ENCODE measurements at places on chromosomes 7 and 10.

DNA sequence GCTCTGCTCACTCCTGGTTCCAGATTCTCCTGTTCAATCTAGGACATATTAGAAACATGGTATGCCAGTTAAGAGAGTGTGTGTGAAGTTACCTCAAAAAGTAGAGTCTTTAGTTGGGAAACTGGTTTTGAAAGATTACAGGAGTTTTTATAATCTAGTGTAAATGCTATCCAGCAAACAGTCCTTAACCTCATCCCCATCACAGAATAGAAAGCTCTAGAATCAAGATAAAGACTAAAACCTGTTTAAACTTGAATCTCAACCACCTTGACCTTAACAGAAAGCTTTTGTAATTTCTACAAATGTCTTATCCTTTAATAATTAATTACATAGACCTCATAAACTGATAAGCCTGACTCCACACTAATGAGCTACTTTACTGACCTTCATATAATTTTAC lies 1288.7 kb upstream of the SORCS1 start:
- no peak for DNase-seq
- no peaks in the 10 kb centered on the region for H3K27me3 ChIP-seq
- H3K4me1 ChIP-seq: no peaks in the 10 kb centered on the region
- no peak overlapping the region for H3K4me3 ChIP-seq
- H3K36me3 ChIP-seq: no peaks in the 10 kb centered on the region

DNA sequence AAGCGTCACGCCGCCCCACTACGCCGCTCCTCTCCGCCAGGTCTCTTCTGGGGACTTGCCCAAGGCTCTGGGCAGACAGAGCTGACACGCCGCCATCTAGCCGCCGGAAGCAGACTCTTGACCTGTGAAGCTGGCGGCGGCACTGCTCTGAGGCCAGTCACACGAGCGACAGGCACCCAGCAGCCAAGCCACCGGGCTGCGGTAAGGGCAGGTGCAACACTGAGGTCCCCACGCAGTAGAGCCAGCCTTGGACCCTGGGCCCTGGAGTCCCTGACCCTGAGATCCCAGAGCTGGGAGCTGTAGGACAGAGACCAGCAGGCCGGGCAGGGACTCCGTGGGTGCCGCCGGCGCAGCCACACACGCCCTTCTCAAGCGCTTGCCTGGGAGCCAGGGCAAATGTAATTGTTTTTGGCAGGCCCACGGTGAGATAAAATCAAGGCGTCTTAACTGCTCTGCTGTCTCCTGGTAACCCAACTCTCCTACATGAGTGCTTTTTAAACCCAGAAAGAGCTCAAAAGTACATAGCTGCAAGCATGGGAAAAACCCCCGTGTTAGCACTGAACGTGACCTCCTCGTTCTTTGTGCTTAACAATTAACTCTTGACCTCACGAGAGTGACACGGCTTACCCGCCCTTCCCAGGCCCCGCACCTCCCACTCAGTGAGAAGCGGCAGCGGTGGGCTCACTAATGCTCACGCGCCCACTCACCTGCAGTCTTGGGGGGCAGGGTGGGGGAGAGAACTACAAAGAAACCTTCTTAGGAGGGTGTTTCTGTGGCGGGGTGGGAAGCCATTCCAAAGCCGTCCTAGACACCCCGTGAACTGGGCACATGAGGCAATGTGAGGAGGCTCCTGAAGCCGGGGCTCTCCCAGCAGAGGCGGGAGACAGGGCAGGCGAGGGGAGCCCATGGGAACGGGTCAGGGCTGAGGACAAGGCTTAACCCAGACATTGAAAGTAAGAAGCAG lies 8.5 kb downstream of the GPER1 start:
- H3K27me3 ChIP-seq: no peaks in the 10 kb centered on the region
- no peak overlapping the region for H3K27ac ChIP-seq

DNA sequence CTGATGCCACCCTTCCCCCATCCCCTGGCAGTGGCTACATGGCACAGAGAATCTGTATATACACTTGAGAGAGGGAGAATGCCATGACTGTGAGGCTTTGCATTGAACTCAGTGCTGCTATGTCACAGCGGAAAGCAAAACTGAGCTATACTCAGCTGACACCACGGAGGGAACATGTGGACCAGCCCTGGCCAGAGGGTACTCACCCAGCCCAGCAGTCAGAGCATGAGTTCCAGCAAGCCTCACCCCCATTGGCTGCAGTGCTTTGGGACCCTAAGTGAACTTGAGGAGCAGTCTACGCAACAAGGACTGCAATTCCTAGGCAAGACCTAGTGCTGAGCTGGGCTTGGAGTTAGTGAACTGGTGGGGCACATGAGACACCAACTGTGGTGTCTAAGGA lies 10.3 kb upstream of the AOC1 start:
- H3K4me1 ChIP-seq: no peaks in the 10 kb centered on the region
- H3K36me3 ChIP-seq: no peaks in the 10 kb centered on the region
- DNase-seq: no peak
- H3K4me3 ChIP-seq: no peak overlapping the region
- H3K27ac ChIP-seq: no peak overlapping the region

DNA sequence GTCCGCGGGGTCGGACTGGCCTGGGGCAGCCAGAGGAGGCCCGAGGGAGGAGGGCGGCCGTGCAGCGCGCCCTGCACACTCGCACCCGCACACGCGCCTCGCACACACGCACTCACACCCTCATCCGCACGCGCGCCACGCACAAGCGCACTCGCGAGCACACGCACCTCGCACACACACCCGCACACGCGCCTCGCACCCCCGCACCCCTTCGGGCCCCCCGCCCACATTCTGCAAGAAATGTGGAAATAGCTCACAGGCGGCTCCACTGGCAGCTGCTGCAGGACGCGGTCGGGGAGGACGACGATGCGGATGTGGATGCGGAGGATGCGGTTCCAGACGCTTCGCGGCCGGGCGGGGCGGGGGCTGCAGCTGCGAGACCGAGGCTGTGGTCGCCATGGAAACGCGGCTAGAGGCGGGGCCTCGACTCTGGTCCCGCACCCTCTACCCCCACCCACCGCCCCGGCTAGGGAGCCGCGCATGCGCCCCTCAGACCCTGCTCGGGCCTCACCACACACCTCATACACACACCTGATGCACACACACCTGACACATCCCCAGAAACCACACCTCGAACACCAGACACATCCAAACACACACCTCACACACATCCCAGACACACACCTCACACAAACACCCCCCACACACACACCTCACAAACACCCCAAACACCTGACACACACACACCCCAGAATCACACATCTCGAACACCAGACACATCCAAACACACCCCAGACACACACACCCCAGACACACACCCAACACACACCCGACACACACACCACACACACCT lies at the start of gene CALY:
CALY (minus strand) TSS at position 320 of the 793 bp plus-strand sequence. CDS start 7,907 bp downstream, outside the sequence.
- H3K4me1 ChIP-seq: peaks cover 16% of the 10 kb centered on the region
- H3K27ac ChIP-seq: peak within 1 kb of the TSS; percentile 80
- no peaks in the 10 kb centered on the region for H3K36me3 ChIP-seq

DNA sequence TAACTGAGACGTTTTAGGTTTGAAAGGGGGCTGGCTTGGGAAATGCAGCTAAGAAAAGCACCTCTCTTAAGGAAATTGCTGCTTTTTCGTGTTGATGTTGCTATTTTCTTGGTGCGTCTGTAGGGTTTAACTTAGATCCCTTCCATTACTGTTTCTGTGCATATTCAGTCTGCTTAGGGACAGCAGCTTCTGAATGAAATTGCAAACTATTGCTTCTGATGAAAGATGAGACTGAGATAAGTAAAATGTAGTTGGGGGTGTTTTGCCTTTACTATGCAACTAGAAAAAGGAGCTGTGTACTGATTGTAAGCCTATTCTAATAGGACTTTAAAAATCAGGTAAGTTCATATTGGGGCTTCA lies 772 bp downstream of the HDAC9 start:
- no peaks in the 10 kb centered on the region for H3K4me1 ChIP-seq
- no peaks in the 10 kb centered on the region for H3K27me3 ChIP-seq
- DNase-seq: no peak
- H3K36me3 ChIP-seq: no peaks in the 10 kb centered on the region
- peak overlapping the region; percentile 19 for H3K4me3 ChIP-seq
- no peak overlapping the region for H3K27ac ChIP-seq

GRCh38 chr10:70457759-70458305 lies 16.4 kb upstream of the NODAL start:
- no peaks in the 10 kb centered on the region for H3K4me1 ChIP-seq
- no peak overlapping the region for H3K27ac ChIP-seq
- DNase-seq: no peak

GRCh38 chr7:46133751-46134150 lies 212.7 kb upstream of the IGFBP3 start:
- H3K36me3 ChIP-seq: no peaks in the 10 kb centered on the region
- no peak for DNase-seq
- no peaks in the 10 kb centered on the region for H3K4me1 ChIP-seq
- H3K27ac ChIP-seq: no peak overlapping the region
- no peaks in the 10 kb centered on the region for H3K27me3 ChIP-seq

DNA sequence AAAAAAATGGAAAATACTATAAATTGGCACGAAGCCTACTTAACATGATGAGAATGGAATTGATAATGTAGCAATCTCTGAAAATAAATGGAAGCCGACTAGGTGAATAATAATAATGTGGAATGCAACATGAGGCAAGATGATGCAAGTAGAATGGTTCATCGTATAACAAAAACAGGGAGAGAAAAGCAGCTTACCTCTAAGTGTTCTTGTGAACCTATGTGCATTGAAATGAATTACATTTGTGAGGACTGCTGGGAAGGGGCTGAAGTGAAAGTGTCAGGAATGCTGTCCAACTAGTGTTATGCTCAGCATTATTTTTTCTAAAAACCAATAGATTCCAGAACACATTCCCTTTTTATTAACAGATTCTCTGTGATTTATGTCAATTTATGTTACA lies 440.6 kb upstream of the LRRN3 start:
- no peak for DNase-seq
- no peak overlapping the region for H3K4me3 ChIP-seq
- H3K27ac ChIP-seq: no peak overlapping the region

- H3K36me3 ChIP-seq: no peaks in the 10 kb centered on the region
- H3K4me3 ChIP-seq: no peak overlapping the region
- DNase-seq: no peak
- no peak overlapping the region for H3K27ac ChIP-seq
Measured at GRCh38 chr7:44603193-44603592, 3.2 kb upstream of the OGDH start.

DNA sequence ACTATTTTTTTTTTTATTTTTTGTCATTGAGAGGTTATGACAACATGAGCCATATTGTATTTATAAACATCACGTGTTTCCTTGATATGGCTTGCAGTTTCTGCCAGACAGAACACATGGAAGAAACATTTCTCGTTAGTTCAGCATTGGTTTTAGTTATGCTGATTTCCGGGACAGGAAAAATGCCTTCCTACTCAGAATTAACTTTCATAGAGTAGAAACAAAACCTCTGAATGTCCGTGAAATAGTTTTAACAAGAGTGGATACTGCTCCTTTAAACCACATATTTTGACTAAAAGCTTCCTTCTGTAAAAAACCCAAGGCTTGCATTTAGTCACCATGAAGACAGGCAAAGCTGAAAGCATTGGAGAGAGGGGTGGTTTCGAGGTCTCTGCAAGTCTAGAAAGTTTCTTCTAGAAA lies 240.4 kb downstream of the KIAA1217 start:
- H3K36me3 ChIP-seq: no peaks in the 10 kb centered on the region
- no peak overlapping the region for H3K4me3 ChIP-seq
- H3K27ac ChIP-seq: no peak overlapping the region
- DNase-seq: no peak

- no peak for DNase-seq
- no peak overlapping the region for H3K27ac ChIP-seq
- no peak overlapping the region for H3K4me3 ChIP-seq
- no peaks in the 10 kb centered on the region for H3K36me3 ChIP-seq
- H3K27me3 ChIP-seq: no peaks in the 10 kb centered on the region
- no peaks in the 10 kb centered on the region for H3K4me1 ChIP-seq
Measured at GRCh38 chr10:128493811-128494210, 367.6 kb upstream of the MKI67 start.

- no peak overlapping the region for H3K4me3 ChIP-seq
- H3K4me1 ChIP-seq: no peaks in the 10 kb centered on the region
- no peaks in the 10 kb centered on the region for H3K36me3 ChIP-seq
- DNase-seq: no peak
- H3K27me3 ChIP-seq: peaks cover 45% of the 10 kb centered on the region
- H3K27ac ChIP-seq: no peak overlapping the region
Measured at GRCh38 chr10:73905256-73906020, 5.5 kb upstream of the PLAU start.

All from T-cell (primary cell).